ENCODE measurements at places on chromosomes 11 and 22.

- DNase-seq: no peak
Observed at GRCh38 chr11:119391275-119391674, 9.8 kb upstream of the USP2 start.

DNA sequence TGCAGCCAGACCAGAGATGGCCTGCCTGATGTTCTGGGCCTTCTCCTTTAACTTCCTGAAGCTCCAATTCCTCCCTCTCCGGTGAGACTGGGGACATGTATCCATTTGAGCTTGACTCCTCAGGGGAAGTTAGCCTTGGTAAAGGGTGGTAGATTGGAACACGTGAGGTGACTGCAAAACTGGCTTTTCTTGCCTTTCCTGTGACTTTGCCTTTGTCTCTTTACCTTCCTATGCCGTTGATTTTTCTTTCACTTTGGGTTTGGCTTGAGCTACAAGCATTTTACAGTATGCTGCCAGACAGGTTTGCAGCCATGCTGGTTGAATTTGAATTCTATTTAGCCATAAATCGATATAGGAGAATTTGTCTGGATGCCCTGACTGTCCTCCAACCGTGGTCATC lies 16.8 kb upstream of the GLYATL1 start:
- no peak for DNase-seq

GRCh38 chr11:28169816-28170215 lies 61.6 kb downstream of the METTL15 start:
- peak; percentile 15 for DNase-seq

DNA sequence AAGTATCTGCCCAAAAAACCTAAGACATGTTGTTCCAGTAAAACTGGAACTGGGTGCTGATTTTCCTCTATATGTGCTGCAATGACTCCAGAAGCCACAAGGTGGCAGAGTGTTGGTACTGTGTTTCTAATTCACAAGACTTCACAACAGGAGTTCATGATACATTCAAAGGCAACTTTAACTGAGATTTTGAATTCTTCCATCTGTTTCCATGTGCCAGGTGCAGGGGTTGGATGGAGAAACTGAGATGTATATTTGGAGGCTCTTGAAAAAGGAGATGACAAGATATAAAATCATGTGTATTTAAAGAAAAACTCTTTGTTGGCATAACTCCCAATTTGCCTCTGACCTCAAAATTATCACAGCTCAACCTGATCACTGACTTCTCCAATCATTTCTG lies 1098.6 kb upstream of the CCDC90B start:
- no peak for DNase-seq

DNA sequence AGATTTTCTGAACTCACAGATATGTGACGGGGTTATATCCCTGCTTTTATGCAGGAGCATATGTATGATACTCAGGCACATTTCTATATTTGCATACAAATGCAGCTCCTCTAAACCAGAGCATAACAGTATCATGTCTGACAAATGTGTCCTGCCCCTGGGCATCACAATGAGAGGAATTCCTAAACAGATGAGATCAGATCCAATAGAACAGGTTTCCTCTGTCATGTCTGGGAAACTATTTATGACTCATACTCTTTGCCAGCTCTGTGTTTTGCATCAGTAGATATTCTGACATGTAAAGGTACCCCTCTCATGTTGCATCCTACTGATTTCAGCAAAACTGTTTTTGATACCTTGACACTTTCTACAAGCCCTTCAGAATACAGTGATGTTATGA lies 29.4 kb downstream of the SYT9 start:
- no peak for DNase-seq

- no peak for DNase-seq
Observed at GRCh38 chr22:26588729-26589366, 1.1 kb downstream of the TPST2 start.

DNA sequence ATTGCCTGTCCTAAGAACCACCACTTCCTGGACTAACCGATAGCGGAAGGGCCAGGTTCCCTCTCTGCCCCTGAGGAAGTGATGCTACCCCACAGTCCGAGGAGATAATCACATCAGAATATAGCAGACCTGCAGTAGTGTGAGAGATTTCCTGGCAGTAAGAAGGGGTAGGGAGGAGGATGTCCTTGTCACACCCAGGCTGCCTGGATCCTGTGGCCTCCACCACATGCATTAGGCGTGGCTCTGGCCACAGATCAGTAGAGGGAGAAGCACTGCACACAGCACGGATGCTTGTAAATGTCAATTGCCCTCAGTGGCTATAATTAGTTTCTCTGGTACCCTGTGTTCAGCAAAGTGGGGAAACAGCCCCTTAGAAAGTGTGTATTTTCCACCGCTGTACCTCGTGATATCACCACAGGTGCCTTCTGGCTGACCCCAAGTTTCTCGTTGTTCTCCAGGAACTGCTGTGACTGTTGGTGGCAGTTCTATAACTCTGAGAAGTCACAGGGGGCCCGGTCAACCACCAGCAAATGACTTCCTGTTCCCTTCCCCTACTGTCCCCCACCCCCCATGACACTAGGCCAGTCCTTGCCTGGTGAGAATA lies 61.8 kb downstream of the UBASH3B start:
- no peak for DNase-seq

GRCh38 chr11:33273656-33274055 lies 16.5 kb downstream of the HIPK3 start:
- DNase-seq: no peak

DNA sequence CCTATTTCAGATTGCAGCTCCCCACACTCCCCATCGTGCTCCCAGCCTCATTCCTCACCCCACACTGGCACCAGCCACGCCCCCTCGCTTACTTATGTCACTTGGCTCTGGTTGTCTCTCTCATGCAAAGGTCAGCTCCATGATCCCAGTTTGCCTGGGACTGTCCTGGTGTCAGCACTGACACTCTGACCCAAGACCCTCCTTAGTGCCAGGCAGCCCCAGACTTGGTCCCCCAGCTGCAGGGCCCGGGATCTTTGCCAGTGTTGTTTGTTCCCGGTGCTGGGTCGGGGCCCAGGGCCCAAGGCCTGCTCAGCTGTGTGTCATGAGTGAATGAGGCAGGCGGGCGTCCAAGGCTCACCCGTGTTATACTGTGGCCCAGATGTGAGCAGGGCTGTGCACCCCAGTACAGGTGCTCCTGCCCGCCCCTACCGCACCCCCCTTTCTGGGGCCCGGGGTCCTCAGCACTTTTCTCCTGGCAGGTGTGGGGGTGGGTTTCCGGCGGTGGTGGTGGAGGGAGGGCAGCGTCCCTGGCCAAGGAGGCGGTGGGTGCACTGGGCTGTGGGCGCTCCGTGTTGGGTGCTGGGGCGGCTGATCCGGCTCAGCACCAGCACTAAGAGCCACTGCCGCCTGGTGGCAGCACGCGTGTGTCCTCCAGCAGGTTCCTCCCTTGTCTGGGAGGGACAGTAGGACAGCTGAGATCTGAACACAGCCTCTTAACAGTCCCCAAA lies 19.5 kb downstream of the IL17REL start:
- no peak for DNase-seq

DNA sequence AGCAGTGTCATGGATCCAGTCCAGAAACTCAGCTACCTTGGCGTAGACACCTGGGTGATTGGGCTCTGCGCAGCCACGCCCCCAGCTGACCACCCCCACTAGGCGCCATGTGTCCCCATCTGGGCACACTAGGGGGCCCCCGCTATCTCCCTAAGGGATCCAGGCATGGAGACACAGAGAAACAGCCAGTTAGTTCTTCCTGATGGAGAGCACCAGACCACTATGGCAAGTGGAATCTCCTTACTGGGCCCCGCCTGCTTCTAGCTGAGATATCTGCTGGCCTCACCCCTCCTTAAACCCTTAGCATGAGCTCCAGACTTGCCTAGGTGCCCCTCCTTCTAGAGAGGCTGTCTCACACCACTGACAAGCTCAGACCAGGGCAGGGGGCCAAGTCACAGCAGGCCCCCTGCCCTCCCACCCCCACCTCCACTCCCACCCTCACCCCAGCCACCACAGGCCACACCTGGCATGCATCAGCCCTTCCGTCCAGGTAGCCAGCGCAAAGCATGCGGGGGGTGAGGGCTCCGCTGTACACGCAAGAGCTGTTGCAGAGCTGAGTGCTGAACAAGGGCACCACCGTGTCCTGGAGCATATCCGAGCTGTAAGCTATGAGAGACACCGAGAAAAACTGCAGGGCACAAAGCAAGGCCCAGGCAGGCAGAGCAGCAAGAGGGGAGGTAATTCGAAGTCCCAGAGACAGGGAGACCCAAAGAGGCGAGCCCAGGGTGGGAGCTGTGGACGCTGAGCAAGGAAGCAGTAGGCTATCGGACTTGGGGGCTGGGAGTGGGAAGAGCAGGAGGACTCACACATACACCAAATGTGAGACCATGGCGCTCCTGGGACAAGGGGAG lies 16.1 kb downstream of the TMPRSS5 start:
- DNase-seq: no peak

GRCh38 chr11:109958821-109959166 lies 134.4 kb upstream of the ZC3H12C start:
- no peak for DNase-seq

DNA sequence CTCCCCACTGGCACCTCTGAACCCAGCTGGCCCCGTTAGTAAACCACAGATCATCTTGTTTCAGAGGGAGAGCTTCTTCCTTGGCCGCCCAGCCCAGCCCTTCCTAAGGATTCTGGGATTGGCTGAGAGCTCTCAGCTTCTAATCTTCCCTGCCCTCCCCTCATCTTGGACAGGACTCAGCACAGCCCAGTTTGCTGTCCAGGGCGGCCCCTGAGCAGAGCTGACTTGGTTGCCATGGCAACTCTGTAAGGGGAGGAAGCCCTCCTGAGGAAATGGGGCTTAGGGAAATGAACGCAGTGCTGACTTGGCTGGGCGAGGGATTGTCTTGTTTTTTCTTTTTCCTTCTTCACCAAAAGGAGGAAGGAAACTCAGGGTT lies 4.6 kb downstream of the APOL4 start:
- no peak for DNase-seq

DNA sequence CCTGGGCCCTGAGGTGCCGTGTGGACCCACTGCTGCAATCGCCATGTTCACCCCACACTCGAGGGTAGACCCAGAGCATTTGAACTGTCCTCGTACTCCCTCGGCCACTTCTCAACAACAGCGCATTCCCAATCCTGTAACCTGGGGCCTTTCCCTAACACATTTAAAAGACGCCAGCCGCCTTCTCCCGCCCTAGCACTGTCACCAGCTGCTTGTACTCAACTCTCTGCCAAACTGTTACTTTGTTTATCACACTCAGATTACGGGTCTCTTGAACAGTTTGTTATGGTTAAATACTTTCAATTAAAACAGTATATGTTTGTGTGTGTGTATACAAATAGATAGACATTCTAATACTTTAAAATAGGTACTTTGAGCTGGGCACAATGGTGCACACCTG lies 20.7 kb downstream of the CDKN1C start:
- DNase-seq: no peak

DNA sequence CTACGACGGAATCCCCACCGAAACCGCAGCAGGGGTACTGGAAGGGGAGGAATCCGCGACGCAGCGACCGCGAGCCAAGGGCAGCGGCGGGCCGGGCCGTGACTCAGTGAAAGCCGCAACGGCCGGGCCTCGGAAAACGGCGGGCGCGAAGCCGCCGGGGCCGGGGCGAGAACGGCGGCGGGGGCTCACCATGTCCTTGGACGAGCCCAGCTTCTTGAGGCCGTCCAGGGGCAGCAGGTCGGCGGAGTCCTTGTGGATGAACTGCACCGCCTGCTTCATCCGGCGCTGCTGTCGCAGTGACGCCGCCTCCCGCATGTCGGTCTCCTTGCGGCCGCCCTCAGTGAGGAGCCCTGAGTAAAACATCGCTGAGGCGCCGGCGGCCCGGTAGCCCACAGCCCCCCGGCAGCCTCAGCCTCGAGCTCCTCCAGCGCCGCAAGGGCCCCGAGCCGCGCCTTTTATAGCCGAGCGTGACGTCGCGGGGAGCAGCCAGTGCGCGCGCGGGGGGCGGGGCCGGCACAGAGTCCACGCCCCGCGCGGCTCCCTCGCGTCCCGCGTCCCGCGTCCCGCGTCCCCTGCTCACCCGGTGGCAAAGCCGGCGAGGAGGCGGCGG lies at the start of gene NRIP3:
Gene NRIP3, minus strand, starts transcription at position 429 of the 610 bp plus-strand sequence. Its CDS starts 66 bp downstream, at position 363.
- no peak for DNase-seq

GRCh38 chr11:1573903-1574237 lies 1.8 kb upstream of the DUSP8 start:
- DNase-seq: no peak

DNA sequence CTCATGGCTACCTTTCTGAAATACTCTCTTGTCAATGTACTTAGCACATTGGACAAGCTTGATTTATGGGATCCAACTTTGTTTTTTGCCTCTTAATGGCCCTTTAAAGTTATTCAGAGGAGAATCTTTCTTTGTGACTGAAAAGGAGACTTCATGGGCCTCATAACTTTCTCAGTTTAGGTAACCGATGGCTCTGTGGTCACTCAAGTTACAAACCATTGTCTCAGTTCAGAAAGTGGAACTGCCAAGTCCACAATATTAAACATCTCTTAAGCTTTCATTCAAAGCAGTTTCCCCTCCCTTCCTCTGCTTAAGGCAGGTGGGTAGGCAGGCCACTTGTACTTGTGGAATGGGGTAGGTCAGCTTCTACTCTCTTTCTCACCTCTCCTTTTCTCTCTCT lies 12.3 kb upstream of the ARL14EP start:
- DNase-seq: no peak

- no peak for DNase-seq
Observed at GRCh38 chr11:2579315-2580060, 120.3 kb downstream of the KCNQ1OT1 start.

DNA sequence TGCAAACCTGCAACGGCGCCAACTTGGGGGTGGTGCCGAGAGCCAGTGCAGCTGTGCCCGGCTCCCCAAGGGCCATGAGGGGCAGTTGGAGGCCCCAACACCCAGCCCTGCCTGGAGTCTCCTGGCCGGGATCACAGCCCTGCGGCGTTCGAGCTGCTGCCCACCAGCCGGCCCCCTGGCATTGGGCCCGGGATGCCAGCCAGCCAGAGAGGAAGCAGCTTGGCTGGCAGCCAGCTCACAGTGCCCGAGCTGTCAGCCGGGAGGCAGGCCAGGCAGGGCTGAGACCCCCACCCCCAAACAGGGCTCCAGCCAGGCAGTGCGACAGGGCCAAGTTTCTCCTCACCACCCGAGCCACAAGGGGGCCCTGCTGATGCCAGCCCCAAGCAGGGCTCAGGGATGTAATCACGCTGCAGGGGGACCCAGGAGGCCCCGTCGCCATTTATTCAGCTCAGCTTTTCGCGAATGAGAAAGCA lies 26.0 kb upstream of the TCF20 start:
- DNase-seq: no peak
